ENCODE measurements at places on chromosomes 7 and 10.
A peak's percentile ranks its signal among the peaks of the same experiment; 100 is the strongest.

GRCh38 chr10:58384544-58384998 is 639 bp upstream of the TFAM start:
- H3K4me3 ChIP-seq: peak overlapping the region; percentile 65
- H3K36me3 ChIP-seq: peaks cover 18% of the 10 kb centered on the region
- H3K27me3 ChIP-seq: no peaks in the 10 kb centered on the region
- H3K27ac ChIP-seq: no peak overlapping the region
- peaks cover 23% of the 10 kb centered on the region for H3K4me1 ChIP-seq

GRCh38 chr10:87716348-87716670 is 56.6 kb downstream of the PAPSS2 start:
- no peaks in the 10 kb centered on the region for H3K27me3 ChIP-seq
- no peak overlapping the region for H3K27ac ChIP-seq
- H3K36me3 ChIP-seq: no peaks in the 10 kb centered on the region

GRCh38 chr10:23742807-23743206 is 303.9 kb downstream of the OTUD1 start:
- DNase-seq: no peak
- no peaks in the 10 kb centered on the region for H3K4me1 ChIP-seq
- H3K36me3 ChIP-seq: no peaks in the 10 kb centered on the region
- H3K27me3 ChIP-seq: no peaks in the 10 kb centered on the region

- peaks cover 53% of the 10 kb centered on the region for H3K4me1 ChIP-seq
- no peak overlapping the region for H3K27ac ChIP-seq
- no peaks in the 10 kb centered on the region for H3K27me3 ChIP-seq
- DNase-seq: no peak
- H3K36me3 ChIP-seq: no peaks in the 10 kb centered on the region
Observed at GRCh38 chr10:71971769-71972555, 7.8 kb downstream of the CHST3 start.

GRCh38 chr10:15163253-15163828 is 5.2 kb downstream of the NMT2 start:
- no peaks in the 10 kb centered on the region for H3K27me3 ChIP-seq
- H3K4me1 ChIP-seq: no peaks in the 10 kb centered on the region
- no peak overlapping the region for H3K27ac ChIP-seq
- no peak overlapping the region for H3K4me3 ChIP-seq

GRCh38 chr10:89122433-89123051 is 84.6 kb downstream of the CH25H start:
- no peak for DNase-seq
- H3K36me3 ChIP-seq: no peaks in the 10 kb centered on the region
- H3K4me3 ChIP-seq: no peak overlapping the region
- H3K27me3 ChIP-seq: no peaks in the 10 kb centered on the region
- no peak overlapping the region for H3K27ac ChIP-seq
- H3K4me1 ChIP-seq: no peaks in the 10 kb centered on the region

DNA sequence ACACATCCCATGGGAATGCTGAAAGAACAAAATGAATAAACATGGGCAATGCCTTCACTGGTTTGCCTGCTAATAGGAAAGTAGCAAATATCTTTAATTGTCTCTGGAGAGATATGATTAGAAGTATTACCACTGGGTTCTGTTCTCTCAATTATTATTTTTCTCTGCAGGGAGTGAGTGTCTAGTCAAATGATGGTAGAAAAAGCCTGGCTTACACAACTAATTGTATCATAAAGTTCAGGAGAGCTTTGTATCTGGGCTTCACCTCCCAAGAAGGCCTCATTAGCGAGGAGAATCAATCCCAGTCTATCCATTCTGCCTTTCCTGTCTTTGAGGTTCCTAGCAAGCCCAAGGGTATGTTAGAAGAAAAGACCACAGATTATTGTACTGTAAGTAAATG is at the start of gene OR2A14:
OR2A14 (plus strand) TSS at position 301 of the 400 bp plus-strand sequence. CDS start 5,937 bp downstream, outside the sequence.
- no peak within 1 kb of the TSS for H3K4me3 ChIP-seq
- H3K27ac ChIP-seq: no peak within 1 kb of the TSS
- no peaks in the 10 kb centered on the region for H3K36me3 ChIP-seq
- H3K4me1 ChIP-seq: no peaks in the 10 kb centered on the region
- no peaks in the 10 kb centered on the region for H3K27me3 ChIP-seq
- DNase-seq: no peak

- no peak overlapping the region for H3K27ac ChIP-seq
- H3K4me3 ChIP-seq: no peak overlapping the region
- DNase-seq: no peak
- H3K4me1 ChIP-seq: peaks cover 8% of the 10 kb centered on the region
- no peaks in the 10 kb centered on the region for H3K27me3 ChIP-seq
Observed at GRCh38 chr10:124798364-124798763, 3.3 kb upstream of the ABRAXAS2 start.

- H3K27me3 ChIP-seq: no peaks in the 10 kb centered on the region
- no peak for DNase-seq
- H3K4me1 ChIP-seq: peaks cover 14% of the 10 kb centered on the region
- H3K36me3 ChIP-seq: peaks cover 5% of the 10 kb centered on the region
Observed at GRCh38 chr10:112967200-112967599, 17.2 kb downstream of the TCF7L2 start.

GRCh38 chr7:55023841-55024505 is 5.2 kb downstream of the EGFR start:
- no peaks in the 10 kb centered on the region for H3K27me3 ChIP-seq
- H3K27ac ChIP-seq: peak overlapping the region; percentile 66
- no peak for DNase-seq
- H3K36me3 ChIP-seq: peaks cover 49% of the 10 kb centered on the region
- no peak overlapping the region for H3K4me3 ChIP-seq

DNA sequence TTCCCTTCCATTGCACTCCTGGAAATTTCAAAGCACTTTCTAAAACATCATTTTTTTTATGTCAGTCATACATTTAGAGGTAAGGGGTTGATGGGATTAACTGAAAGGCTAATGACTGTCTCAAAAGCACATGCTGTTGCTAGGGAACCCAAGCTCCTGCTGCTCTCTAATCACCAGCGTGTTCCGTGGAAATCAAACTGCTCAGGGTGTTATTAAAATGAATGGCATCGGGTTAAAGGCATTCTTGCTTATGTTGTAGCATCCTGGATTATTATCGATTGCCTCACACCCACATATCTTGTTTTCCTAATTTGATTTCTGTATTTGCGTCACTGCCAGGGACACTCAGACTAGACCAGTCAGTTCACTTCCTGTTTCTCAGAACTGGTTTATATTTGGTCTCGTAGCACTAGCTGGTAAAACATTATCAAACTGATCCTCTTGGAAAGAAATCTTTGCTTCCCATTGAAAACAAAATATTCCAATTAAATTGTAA is 216.5 kb upstream of the MKLN1 start:
- peaks cover 14% of the 10 kb centered on the region for H3K4me1 ChIP-seq
- DNase-seq: peak; percentile 94
- peak overlapping the region; percentile 90 for H3K27ac ChIP-seq
- no peaks in the 10 kb centered on the region for H3K27me3 ChIP-seq
- peaks cover 20% of the 10 kb centered on the region for H3K36me3 ChIP-seq

GRCh38 chr10:59817773-59818172 is 64.5 kb upstream of the MRLN start:
- H3K27ac ChIP-seq: no peak overlapping the region
- no peak overlapping the region for H3K4me3 ChIP-seq
- DNase-seq: no peak
- H3K36me3 ChIP-seq: peaks cover 22% of the 10 kb centered on the region
- H3K4me1 ChIP-seq: no peaks in the 10 kb centered on the region

GRCh38 chr7:29957521-29958310 is 31.9 kb downstream of the SCRN1 start:
- no peak for DNase-seq
- no peak overlapping the region for H3K27ac ChIP-seq
- H3K4me1 ChIP-seq: no peaks in the 10 kb centered on the region
- no peaks in the 10 kb centered on the region for H3K27me3 ChIP-seq

DNA sequence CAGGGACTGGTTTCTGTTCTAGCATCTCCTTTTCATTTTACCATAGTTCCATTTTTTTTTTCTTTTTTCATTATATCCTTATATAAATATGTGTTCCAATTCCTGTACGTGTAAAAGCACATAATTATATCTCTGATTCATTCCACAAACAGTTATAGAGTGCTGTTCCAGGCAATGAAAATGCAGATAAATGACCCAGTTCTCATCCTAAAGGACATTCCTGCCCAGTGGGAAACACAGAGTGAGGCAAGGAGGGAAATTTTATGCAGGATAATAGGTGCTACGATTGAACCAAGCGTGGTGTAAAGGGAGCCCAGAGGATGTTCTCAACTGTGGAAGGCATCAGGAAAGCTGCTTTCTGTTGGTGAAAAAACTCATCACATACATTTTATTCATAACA is 408.1 kb downstream of the GATA3 start:
- no peak overlapping the region for H3K4me3 ChIP-seq
- no peaks in the 10 kb centered on the region for H3K4me1 ChIP-seq
- H3K27ac ChIP-seq: no peak overlapping the region
- H3K27me3 ChIP-seq: no peaks in the 10 kb centered on the region

GRCh38 chr10:131082201-131082850 is 229.2 kb downstream of the TCERG1L start:
- H3K4me1 ChIP-seq: no peaks in the 10 kb centered on the region
- peaks cover 40% of the 10 kb centered on the region for H3K27me3 ChIP-seq
- H3K36me3 ChIP-seq: no peaks in the 10 kb centered on the region
- H3K4me3 ChIP-seq: no peak overlapping the region
- H3K27ac ChIP-seq: no peak overlapping the region

DNA sequence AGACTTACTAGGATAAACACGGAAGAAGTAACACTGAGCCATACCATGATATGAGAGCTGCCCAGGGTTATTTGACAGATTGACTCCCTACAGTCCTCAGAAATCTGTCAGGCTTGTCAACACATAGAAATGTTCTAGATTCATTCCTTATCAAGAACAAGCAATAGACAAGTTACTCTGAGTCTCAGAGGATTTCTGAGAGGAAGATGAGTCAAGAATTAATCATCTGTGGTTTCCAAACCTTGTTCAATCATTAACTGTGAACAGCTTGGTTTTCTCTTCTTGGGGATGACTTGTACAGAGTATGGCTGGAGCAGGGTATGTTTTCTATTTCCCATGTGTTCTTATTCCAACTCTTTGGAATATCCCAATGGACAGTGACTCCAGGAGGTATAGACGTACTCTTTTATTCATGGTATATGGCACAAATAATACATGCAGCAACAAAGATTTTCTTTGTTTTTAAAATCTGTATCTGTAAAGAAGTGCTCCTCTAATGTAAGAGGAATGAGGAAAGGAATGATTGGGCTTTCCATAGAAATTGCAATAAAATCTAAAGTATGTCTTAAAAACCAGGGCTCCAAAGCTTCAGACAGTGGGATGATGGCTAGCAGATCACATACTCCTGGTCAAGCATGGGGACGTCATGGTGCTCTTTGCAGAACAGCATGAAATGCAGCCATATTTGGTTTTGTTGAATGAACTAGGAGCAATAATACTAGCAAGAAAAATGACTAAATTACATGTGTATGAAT is 11.9 kb upstream of the SFR1 start:
- H3K4me1 ChIP-seq: peaks cover 14% of the 10 kb centered on the region
- no peak overlapping the region for H3K4me3 ChIP-seq
- DNase-seq: peak; percentile 79
- H3K27me3 ChIP-seq: no peaks in the 10 kb centered on the region

GRCh38 chr7:1886361-1887064 is 216.4 kb downstream of the ELFN1 start:
- no peaks in the 10 kb centered on the region for H3K36me3 ChIP-seq
- DNase-seq: no peak
- no peaks in the 10 kb centered on the region for H3K27me3 ChIP-seq
- no peak overlapping the region for H3K27ac ChIP-seq

GRCh38 chr10:27660268-27660667 is 85.4 kb downstream of the MKX start:
- no peak overlapping the region for H3K4me3 ChIP-seq
- H3K27ac ChIP-seq: no peak overlapping the region
- no peaks in the 10 kb centered on the region for H3K4me1 ChIP-seq
- no peaks in the 10 kb centered on the region for H3K36me3 ChIP-seq
- DNase-seq: no peak
- peaks cover 14% of the 10 kb centered on the region for H3K27me3 ChIP-seq

DNA sequence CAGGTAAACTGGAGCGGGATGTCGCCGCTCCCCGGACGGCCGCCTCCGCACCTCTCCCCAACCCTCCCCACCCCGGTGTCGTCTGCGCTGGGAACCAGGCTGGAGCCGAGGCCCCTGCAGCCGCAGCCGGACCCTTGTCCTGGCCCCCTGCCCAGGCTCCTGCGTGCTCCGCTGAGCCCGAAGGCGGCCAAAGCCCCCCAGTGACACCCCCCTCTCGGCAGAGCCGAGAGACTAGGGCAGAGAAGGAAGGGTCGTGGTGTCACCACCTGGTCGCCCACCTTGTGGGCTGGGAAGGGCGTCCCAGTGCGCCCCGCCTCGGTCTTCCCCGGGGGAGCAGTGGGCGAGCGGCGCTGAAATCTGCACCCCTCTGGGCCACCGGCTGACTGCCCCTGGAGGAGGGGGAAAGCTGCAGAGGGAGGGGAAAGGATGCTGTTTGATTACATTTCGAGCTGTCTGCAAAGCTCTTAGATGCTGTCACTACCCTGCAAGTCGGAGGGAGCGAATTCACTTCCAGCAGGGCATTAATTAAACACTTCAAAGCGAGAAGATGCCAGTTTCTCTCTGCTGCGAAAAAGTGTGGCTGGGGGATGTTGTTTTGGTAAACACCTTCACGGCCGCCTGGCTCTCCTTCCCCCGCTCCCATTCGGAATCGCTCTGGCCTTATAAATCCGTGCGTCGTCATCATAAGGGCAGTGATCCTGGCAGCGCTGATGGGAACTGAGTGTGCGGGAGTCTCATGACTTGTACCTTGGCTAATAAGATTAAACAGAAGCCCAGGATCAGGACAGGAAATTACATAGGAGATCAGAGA is 622 bp downstream of the DYNC1I1 start:
- H3K4me3 ChIP-seq: peak overlapping the region; percentile 73
- H3K27me3 ChIP-seq: no peaks in the 10 kb centered on the region

DNA sequence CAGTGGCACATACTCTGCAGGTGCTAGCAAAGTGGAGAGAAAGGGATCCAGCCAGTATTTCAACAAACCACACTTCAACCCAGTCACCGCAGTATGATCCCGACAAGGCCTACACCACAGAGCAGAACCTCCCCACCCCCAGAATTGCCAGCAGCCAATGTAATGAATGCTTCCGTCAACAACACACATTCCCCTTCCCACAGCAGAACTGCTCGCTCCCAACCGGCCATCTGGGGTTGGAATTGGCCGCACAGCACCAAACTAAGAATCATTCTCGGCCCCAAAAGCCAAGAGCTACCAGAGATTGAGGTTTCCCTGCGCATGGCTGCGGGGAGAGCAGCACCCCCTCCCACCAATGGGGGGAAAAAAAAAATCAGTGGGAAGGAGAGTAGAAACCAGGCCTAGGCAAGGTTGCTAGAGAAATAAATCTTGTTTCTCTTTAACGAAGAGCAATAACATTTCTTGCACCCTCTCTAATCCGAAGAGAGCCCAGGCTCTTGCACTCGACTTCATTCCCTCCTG is 1.1 kb downstream of the WASL start:
- DNase-seq: peak; percentile 70
- peak overlapping the region; percentile 89 for H3K4me3 ChIP-seq
- H3K4me1 ChIP-seq: peaks cover 40% of the 10 kb centered on the region
- no peaks in the 10 kb centered on the region for H3K27me3 ChIP-seq
- no peaks in the 10 kb centered on the region for H3K36me3 ChIP-seq
- peak overlapping the region; percentile 93 for H3K27ac ChIP-seq

- no peak for DNase-seq
- no peak overlapping the region for H3K4me3 ChIP-seq
- no peaks in the 10 kb centered on the region for H3K27me3 ChIP-seq
- H3K4me1 ChIP-seq: peaks cover 11% of the 10 kb centered on the region
Observed at GRCh38 chr10:69503896-69504265, 52.6 kb downstream of the TSPAN15 start.

GRCh38 chr7:122384528-122384927 is 80.0 kb upstream of the FEZF1 start:
- no peak for DNase-seq
- H3K27me3 ChIP-seq: no peaks in the 10 kb centered on the region

- no peak overlapping the region for H3K27ac ChIP-seq
- no peak overlapping the region for H3K4me3 ChIP-seq
- H3K4me1 ChIP-seq: no peaks in the 10 kb centered on the region
- H3K36me3 ChIP-seq: no peaks in the 10 kb centered on the region
Observed at GRCh38 chr7:119983468-119983867, 289.5 kb upstream of the KCND2 start.

All from PC-9 (cell line).